ENCODE measurements at places on chromosomes 16 and 17.

- no peak overlapping the region for H3K27ac ChIP-seq
- no peak overlapping the region for H3K4me3 ChIP-seq
- H3K36me3 ChIP-seq, result no peaks in the 10 kb centered on the region
- H3K4me1 ChIP-seq, result no peaks in the 10 kb centered on the region
Measured at GRCh38 chr17:66579556-66579955, 255.4 kb upstream of the CACNG5 start.

- no peak overlapping the region for H3K27ac ChIP-seq
- peaks cover 2% of the 10 kb centered on the region for H3K27me3 ChIP-seq
- no peak for DNase-seq
- no peak overlapping the region for H3K4me3 ChIP-seq
- no peaks in the 10 kb centered on the region for H3K4me1 ChIP-seq
Measured at GRCh38 chr16:86181526-86181925, 282.6 kb downstream of the IRF8 start.

DNA sequence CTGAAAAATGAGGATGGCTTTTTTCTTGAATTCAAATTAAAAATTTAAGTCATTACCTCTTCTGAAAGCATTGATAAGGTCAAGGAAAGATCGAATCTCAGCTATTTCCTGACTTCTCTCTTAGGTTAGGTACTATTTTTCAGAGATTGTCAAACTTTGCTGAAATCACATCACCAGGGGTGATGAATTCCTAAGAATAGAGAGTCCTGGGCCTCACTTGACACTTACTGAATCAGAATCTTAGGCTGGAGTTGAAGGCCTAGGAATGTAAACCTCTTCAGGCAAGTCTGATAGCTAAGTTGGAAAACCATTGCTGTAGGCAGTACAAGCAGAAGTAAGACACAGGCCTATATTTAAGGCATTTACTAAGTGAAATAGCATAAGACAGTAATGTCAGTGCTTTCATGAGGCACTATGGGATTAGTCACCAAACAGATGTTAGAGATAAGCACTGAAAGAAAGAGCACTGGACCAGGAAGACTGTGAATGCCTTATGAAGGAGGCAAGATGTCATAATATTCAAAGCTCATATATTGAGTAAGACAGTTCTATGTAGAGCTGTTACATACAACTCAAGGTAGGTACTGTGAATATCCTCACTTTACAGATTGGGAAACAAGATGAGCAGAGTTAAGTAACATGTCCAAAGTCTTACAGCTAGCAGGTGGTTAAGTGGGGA is 21.5 kb downstream of the DCAF7 start:
- H3K4me3 ChIP-seq, result no peak overlapping the region
- peaks cover 10% of the 10 kb centered on the region for H3K36me3 ChIP-seq
- DNase-seq, result no peak
- H3K27me3 ChIP-seq, result no peaks in the 10 kb centered on the region

DNA sequence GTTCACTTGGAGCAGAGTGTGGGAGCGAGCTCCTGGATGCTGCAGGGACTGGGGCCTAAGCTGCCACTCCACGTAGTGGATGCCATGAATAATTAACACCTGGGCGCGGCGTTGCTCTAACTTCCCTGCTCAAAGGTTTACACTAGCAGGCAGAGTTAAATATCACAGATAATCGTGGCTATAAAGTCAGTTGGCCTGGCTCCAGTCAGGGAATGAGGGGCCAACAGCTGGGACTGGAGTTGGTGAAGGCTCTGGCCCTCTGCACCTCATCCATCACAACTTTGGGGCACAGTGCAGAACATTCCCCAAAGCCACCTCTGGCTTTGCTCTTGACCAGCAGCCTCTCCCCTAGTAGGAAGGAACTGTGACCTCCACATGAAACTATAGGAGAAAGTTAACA is 10.9 kb downstream of the HOXB4 start:
- H3K27ac ChIP-seq, result no peak overlapping the region
- DNase-seq, result no peak
- no peaks in the 10 kb centered on the region for H3K4me1 ChIP-seq

DNA sequence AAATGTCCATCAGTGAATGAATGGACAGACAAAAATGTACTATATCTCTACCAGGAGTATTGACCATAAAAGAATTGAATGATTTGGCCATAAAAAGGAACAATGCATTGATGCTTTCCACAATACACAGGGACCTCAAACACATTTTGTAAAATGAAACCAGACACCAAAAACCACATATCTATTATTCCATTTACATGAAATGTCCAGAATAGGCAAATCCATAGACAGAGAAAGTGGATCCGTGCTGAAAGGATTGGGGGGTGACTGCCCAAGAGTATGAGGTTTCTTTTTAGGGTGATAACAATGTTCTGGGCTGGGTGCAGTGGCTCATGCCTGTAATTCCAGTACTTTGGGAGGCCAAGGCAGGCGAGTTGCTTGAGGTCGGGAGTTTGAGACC is 6.9 kb upstream of the LITAF start:
- H3K27ac ChIP-seq, result no peak overlapping the region
- H3K4me3 ChIP-seq, result no peak overlapping the region
- no peaks in the 10 kb centered on the region for H3K27me3 ChIP-seq
- DNase-seq, result no peak

DNA sequence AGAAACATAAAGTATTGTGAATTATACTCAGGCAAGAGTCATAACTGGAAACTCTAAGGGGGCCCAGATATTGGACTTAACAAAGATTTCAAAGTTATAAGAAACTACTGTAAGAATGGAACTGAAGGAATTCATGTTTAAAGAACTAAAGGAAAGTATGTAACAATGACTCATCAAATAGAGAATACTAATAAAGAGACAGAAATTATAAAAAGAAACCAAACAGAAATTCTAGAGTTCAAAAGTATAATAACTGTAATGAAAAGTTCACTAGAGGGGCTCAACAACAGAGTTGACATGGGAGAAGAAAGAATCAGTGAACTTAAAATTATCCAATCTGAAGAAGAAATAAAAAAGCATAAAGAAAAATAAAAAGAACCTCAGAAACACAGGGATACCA is 55.4 kb downstream of the ADCY9 start:
- peaks cover 34% of the 10 kb centered on the region for H3K4me1 ChIP-seq
- no peak for DNase-seq
- no peaks in the 10 kb centered on the region for H3K36me3 ChIP-seq
- no peaks in the 10 kb centered on the region for H3K27me3 ChIP-seq
- H3K4me3 ChIP-seq, result no peak overlapping the region

DNA sequence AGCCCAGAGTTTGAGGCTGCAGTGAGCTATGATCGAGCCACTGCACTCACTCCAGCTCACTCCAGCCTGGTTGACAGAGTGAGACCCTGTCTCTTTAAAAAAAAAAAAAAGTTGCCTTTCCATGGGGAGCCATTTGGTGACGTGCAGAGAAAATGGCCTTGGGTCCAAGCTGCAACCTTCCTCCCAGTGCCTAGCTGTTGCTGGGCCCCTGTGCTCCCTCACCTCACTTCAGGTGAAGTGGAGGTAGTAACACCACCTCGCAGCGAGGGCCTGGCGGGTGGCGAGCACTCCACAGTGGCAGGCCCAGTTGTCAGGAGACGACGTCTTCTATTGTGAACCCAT is 17.4 kb downstream of the SYT17 start:
- H3K27me3 ChIP-seq, result no peaks in the 10 kb centered on the region
- no peaks in the 10 kb centered on the region for H3K4me1 ChIP-seq
- H3K27ac ChIP-seq, result no peak overlapping the region

Data from T-cell (primary cell).